AG08396 (cell line): ENCODE measurements at places on chromosomes 6 and 20.

DNA sequence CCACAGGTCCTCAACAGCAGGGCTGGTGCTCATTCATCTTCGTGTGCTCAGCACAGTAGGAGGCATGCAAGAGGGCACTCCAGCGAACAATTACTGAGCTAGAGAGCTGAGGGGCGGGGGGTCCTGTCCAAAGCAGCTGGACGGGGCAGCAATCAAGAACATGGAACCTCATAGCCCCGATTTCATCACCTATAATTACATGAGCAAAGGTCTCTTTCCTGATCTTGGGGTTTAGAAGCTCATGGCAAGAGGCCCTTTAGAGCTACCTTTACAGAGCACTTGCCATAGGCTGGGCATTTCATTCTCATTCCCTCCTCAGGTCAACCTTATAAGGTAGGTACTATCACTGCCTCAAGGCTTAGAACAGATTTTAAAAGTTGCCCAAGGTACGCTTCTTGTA, 10.4 kb downstream of the MOCS1 start:
- DNase-seq, result no peak

DNA sequence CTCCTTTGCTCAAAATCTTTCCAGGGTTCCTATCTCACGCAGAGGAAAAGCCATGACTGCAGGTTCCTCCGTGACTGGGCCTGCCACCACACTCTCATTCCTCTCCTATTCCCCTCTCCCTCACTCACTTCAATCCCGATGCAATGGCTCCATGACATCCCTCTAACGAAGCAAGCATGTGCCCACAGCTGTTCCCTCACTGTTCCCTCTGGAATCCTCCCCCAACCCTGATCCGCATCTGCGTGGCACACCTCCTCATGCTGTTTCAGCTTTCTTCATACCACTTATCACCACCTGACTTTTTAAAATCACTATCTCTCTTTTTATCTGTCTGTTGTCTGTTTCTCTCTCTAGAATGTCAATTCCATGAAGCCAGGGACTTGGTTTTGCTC, 25.5 kb downstream of the ANGPT4 start:
- no peak for DNase-seq

DNA sequence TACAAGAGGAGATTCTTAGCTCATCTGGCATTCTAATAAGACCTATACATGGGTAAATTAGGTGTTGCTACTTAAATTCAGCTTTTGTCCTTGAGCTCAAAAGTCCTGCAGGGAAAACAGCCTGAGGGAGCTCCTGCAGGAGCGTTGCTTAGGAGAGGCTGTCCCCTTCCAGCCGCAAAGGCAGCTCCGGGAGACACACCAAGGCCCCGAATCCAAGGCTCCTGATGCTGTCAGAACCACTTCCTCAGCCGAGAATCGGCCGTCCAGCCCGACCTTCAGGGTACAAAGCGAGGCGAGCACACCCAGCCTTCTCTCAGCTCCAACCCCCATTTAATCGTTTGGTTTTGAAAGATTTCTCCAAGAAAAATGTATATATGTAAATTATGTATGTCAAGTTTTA, 87.0 kb downstream of the DACT2 start:
- DNase-seq, result no peak

DNA sequence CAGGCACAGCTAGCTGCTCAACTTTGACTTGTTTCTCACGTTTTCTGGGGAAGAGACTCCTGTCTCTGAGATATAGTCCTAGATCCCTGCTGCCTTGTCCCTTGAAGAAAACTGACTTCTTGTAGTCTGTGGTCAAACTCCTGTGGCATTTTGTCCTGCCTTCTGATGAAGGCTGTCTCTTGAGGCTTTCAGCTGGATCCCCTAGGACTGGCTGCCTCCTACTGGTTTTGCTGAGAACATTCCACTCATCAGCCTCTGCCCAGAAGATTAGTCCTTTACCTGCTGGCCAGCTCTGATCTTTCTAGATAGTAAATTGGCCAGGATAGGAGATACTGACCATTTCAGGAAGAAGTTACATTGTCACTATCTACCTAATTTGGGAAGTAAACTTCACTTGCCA, 71.9 kb upstream of the CNR1 start:
- DNase-seq, result no peak

GRCh38 chr20:50959543-50960126, 1.0 kb downstream of the MOCS3 start:
- no peak for DNase-seq

DNA sequence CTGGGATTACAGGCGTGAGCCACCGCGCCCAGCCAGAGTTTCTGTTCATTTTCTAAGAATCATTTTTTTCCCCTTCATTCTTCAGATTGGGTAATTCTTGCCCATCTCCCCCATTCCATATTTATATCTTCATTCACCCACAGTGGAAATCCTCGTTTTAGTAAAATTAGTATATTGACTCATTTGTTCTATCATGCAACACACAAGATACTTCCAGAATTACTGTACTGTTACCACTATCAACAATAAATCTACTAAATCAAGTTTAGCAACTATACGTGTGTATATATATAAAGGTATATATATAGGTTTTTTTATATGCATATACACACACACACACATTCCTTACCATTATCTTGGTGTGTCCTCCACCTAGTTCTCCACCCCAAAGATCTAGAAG, 41.2 kb upstream of the KCNG1 start:
- no peak for DNase-seq

DNA sequence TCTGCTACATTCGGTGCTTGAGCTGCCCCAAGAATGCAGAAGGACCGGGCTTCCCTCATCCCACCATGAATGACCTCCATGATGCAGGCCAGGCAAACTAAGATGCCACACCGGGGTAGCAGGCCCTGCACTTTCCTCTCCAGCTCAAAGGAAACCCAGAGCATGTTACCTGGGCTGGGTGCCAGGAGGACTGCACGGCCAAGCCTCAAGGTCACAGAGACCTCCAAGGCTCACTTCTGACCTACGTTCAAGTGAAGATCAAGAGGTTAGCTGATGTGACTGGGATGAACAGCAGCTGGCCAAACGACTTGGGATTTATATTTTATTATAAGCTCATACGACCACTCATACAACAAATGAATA, 501.8 kb downstream of the CD83 start:
- no peak for DNase-seq

- no peak for DNase-seq
These were observed 206.7 kb downstream of the MOXD1 start for GRCh38 chr6:132194529-132194928.

DNA sequence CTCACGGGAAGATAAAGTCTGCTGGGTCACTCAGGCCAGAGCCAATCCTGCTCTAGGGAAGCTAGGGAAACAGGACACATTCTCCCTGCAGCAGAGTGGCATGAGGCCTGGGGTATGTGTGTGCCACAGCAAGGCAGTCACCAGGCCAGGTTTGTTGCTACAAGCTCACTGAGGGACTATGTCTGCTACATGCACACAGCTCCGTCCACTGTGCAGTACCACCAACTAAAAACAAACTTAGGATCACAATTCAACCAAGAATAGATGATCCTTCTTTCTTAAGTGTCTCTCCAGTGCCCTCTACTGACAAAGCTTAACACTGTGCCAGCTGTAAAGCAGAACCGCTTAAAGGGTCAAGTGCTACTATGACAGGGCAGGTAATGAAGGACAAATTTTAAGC, 192.5 kb downstream of the PTPRK start:
- no peak for DNase-seq

DNA sequence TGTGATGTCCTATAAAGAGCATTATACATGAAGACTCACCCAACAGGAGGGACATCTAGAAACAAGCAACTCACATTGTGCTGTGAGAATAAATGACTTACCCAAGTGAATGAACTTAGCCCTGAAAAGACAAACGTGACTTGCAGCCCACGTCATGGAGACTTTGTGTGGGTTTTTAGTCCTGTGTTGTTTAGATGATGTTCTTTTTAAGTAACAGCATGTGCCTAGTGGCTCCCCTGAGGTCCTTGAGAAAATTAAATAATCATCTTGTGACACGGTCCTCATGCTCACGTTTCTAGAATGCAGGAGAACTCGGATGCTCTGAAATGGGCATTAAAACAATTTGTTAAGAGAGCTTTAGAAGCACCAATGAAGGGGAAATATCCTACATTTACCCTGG, 165.1 kb downstream of the SASH1 start:
- no peak for DNase-seq

DNA sequence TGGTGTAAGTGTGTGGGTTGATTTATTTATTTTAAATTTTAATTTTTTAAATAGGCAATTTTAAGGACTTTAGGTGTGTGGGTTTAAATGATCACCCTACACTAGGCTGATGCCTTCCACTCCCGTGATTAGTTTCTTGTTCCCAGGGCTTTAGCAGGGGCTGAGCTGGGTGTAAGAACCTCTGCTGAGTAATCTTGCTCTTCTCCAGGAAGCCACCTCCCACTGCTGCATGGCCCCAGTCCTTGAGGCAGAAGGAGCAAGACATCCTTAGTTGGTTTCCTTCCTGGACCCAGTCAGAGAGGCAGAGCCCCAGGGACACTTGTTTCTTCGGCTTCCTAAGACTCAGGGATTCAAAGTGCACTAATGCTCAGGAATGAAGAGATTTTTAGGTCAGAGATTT, 19.8 kb upstream of the CDC5L start:
- no peak for DNase-seq

- no peak for DNase-seq
These were observed 10.0 kb downstream of the BICRAL start for GRCh38 chr6:42791706-42792320.

DNA sequence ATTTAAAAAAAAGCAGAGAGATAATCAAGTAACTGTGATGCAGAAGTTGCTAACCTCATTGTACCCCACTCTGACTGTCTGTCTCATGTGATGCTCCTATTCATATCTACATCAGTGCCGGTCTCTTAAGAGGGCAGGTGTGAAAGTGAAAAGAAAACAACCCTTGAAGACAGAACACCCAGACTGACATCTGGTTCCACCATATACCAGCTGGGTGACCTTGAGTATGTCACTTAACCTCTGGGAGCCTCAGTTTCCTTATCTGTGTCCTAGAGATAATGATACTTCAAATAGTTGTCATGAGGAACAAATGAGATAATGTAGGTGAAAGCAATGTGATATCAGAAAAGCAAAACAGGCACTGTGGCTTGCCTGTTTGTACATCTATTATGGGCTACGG, 426.8 kb upstream of the SOX4 start:
- DNase-seq, result no peak

- DNase-seq, result peak; percentile 20
These were observed 31.5 kb downstream of the RPF2 start for GRCh38 chr6:111013144-111013915.

DNA sequence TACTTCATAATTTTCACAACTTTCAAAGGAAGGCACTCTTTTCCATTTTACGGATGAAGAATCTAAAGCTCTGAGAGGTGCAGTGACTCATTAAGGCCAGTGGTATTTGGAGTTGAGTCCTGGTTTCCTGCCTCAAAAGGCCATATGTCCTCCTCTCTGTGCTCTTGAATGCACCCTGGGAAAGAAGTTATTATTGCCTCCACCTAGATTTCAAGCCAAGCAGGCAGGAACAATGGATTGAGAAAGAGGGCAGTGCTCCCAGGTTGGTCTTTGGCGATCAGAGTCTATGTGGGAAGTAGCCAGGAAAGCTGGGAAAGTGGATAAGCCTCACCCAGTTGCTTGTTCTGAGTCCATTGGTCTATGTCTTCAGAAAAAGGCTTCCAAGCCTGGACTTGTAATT, 165.0 kb downstream of the MAFB start:
- no peak for DNase-seq

- no peak for DNase-seq
These were observed 35.3 kb downstream of the GRM4 start for GRCh38 chr6:34110610-34111009.

DNA sequence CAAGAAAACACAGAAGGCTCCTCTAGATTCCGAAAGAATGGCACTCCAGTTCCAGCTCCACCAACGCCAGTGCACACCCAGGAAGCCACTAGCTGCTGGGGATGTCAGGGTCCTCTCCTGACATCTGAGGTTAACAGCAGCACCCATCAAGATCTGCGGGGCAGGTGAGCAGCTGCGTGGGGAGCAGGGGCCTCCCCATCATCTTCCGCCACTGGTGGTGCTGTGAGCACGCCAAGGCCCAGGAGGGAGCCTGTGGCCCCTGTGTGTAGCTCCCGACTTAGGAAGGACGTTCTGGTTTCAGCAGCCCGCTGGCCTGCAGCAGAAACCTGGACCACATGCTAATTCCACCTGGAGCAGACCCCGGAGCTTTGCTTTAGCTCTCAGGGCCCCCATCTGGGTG, 386.2 kb downstream of the TAF4 start:
- DNase-seq, result no peak

DNA sequence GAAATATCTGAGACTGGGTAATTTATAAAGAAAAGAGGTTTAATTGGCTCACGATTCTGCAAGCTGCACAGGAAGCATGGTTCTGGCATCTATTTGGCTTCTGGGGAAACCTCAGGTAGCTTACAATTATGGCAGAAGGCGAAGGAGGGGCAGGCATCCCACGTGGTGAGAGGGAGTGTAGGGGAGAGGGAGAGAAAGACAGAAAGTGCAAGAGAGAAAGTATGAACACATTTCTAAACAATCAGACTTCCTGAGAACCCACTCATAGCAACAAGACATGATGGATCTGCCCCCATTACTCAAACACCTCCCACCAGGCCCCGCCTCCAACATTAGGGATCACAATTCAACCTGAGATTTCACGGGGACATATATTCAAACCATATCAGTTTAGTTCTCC, 107.4 kb downstream of the PERP start:
- DNase-seq, result no peak

- no peak for DNase-seq
These were observed 116.5 kb downstream of the TRDN start for GRCh38 chr6:123520217-123520616.

- DNase-seq, result peak; percentile 64
These were observed 20.1 kb upstream of the FAM83C start for GRCh38 chr20:35312318-35312717.

DNA sequence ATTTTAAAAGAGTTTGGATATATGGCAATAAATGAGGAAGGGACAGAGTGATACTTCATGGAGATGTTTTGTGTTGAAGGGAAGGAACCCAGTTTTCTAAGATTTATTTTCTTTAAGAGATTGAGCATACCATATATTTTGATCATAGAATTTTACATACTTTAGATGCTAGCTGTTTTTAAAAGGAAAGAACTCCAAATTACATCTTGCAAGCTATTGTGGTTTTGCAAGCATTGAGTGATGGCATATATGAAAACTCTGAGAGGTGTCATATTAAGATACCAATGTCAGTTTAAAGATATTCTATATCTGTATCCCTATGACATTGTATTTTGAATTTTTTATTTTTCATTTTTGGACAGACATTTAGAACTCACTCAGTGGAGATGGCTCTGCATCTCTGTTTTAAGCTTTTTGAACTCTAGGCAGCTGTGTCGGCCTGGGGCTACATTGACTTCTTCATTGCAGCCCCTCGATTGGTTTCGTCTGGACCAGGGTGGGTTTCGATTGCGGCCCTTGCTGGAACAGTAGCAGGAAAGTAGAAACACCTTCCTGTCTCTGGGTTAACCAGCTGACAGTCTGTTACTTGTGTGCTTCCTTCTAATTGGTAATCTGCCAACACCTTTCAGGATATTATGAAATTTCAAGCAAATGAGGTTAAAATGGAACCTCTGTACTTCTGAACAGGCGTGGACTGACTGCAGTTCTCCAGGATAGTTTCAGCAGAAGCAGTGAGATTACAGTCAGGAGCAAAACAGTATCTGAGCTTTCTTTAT, 14.0 kb downstream of the IGF2R start:
- DNase-seq, result no peak

GRCh38 chr20:12849225-12849910, 159.4 kb upstream of the SPTLC3 start:
- no peak for DNase-seq

GRCh38 chr6:151018046-151018445, 152.5 kb downstream of the MTHFD1L start:
- no peak for DNase-seq
